Pancreas (tissue), 10 donors: ENCODE measurements at places on chromosomes 4 and X.
A peak's percentile ranks its signal among the peaks of the same experiment; 100 is the strongest.

- no peak overlapping the region for H3K27ac ChIP-seq
- H3K4me1 ChIP-seq: no peaks in the 10 kb centered on the region
- H3K36me3 ChIP-seq: no peaks in the 10 kb centered on the region
- H3K4me3 ChIP-seq: no peak overlapping the region
Observed at GRCh38 chr4:78688366-78688765, 87.8 kb upstream of the BMP2K start.

DNA sequence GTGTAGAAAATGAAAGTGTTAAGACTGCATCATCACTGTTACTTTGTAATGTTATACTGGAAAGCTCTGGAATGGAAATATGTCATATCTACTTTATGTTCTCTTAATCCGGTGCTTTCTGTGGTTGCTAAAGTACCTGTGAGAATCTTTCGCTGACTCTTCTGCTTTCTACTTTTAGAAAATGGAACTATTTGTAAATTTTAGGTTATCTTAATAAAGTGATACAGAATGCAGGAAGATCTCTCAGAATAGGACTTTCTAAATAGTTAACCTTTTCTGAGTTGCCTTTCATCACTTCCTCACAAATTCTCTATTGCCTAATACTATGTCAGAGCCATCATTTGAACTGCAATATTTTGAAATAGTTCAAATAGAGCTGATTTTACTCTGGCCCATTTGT is 69.3 kb downstream of the BMP2K start:
- H3K27ac ChIP-seq: no peak overlapping the region
- no peak overlapping the region for H3K4me3 ChIP-seq
- DNase-seq: no peak
- H3K4me1 ChIP-seq: no peaks in the 10 kb centered on the region

DNA sequence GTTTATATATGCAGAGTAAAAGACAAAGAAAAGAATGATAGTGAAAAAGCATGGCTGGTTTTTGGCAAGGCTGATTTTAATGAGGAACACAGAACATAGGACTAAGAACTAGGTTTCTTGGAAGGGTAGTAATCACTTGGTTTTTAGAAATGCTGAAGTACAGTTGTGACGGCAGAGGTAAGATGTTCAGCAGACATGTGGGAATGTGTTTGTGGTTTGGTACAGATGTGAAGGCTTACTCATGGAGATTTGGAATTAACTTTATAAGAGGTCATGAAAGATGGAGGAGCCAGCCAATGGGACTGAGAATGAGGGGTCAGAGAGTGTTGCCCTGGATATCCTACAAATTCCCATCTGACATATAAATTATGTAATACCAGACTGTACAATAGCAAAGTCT is 243.6 kb downstream of the NPFFR2 start:
- H3K36me3 ChIP-seq: no peaks in the 10 kb centered on the region
- no peaks in the 10 kb centered on the region for H3K4me1 ChIP-seq
- DNase-seq: no peak
- H3K27me3 ChIP-seq: no peaks in the 10 kb centered on the region
- H3K27ac ChIP-seq: no peak overlapping the region

DNA sequence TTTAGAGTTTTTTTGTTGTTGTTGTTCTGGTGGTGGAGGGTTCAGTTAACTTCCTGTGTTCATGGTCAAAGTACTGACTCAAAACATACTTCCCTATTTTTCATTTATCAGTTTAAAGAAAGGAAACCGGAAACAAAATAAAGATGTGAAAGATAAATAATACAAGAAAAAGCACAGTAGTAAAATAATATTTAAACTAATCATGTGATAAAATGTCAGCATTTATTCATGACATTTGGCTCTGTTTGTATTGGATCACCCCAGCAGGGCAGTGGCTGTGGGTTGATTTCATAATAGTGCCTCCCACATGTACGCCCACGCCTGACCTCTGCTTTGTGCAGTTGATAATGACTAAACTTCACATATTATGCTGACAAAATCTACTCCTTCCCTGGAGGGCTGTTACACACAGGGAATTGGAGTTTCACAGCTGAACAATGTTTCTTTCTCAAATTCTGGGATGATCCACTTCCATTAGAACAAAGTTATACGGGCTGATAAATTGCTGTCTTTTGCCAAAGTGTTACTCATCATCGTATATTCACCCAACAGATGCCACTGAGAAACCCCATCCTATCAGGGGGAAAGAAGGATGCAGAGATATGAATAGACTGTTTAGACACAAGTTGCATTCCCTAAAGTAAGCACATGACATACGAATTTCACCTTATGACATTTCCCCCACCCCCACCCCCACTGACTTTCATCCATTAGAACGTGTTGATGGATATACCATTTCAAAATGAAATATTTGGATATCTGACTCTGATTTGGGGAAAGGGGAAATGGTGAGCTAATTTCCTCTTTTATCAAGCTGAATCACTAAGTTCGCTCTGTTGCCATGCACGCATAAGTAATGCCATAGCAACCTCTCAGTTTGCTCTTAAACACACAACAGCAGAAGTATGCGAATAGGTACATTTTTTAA is 48.3 kb downstream of the AMELX start:
- DNase-seq: no peak
- H3K36me3 ChIP-seq: no peaks in the 10 kb centered on the region
- H3K4me1 ChIP-seq: no peaks in the 10 kb centered on the region
- H3K27me3 ChIP-seq: no peaks in the 10 kb centered on the region

DNA sequence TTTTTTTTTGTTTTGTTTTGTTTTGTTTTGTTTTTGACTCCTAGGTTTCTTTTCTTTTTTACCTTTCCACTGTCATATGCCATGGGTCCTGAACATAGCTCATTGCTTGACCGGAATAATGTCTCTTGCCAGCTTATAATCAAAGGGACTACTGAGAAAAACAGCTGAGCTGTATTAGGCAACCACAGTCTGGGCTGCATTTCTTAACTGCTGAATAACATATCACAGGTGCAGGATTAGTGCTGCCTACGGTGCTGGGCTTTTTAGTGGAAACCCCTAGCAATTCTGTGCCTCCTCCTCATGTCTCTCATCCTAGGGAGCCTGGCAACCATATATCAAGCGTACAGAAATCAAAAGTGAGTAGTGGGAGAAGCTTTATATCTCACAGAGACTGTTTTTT is 333.5 kb downstream of the BMPR1B start:
- H3K27ac ChIP-seq: no peak overlapping the region
- H3K4me3 ChIP-seq: no peak overlapping the region
- H3K27me3 ChIP-seq: no peaks in the 10 kb centered on the region
- DNase-seq: no peak
- no peaks in the 10 kb centered on the region for H3K4me1 ChIP-seq

- no peak for DNase-seq
- no peak overlapping the region for H3K4me3 ChIP-seq
- H3K27me3 ChIP-seq: no peaks in the 10 kb centered on the region
- no peak overlapping the region for H3K27ac ChIP-seq
- no peaks in the 10 kb centered on the region for H3K36me3 ChIP-seq
Observed at GRCh38 chr4:36399762-36400353, 118.4 kb downstream of the DTHD1 start.

GRCh38 chr4:101670897-101671296 is 119.6 kb upstream of the BANK1 start:
- no peaks in the 10 kb centered on the region for H3K4me1 ChIP-seq
- no peaks in the 10 kb centered on the region for H3K27me3 ChIP-seq
- DNase-seq: no peak
- no peak overlapping the region for H3K4me3 ChIP-seq
- H3K36me3 ChIP-seq: no peaks in the 10 kb centered on the region

DNA sequence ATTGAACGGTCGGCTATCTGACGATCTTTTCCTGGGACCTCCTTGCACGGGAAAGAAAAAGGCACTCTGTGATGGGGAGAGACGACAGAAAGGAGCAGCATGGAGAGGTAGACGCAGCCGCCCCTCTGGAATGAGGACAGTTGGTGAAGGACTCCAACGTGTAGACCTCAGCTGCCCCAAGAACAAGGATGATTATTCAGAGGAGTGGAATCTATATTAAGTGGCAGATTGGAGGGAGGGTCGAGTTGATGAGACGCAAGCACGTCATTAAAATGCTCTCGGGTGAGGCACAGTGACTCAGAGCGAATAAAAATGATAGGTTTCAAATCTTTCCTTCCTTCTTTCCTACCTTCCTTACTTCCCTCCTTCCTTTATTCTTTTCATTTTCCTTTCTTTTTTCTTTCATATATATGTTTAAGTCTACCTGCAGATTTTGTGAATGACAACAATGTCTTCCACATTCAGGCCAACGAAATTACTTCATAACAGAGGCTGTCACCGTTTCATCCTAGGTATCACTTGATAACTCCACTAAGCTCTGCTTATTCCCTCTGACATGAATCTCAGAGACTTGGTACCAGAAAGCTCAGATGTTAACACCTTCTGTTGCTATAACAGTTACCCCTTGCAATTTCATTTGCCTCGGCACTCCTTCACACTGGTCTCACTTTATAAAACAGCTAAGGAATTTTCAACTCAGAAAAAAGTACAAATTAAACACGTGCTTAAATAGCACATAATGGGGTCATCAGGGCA is 110.0 kb upstream of the PPARGC1A start:
- H3K4me3 ChIP-seq: no peak overlapping the region
- no peak overlapping the region for H3K27ac ChIP-seq
- DNase-seq: no peak
- no peaks in the 10 kb centered on the region for H3K27me3 ChIP-seq

DNA sequence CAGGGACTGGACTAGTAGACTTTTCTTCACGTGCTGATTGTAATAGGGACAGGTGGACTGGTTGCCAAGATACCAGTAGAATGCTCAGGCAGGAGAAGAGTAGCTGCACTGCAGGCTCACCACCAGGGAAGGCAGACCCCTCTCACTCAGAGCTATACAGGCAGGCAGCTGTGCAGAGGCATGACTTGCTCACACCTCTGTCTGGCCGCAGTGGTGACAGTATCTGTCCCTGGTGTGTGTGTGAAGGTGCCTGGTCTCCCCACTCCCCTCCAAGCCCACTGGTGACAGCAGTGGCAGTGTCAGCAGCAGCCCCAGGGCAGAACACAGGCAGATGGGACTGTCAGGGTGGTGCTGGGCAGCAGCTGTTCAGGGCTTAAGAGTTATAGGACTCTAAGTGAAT is 140.7 kb downstream of the RPS6KA6 start:
- no peak overlapping the region for H3K27ac ChIP-seq
- H3K27me3 ChIP-seq: peaks cover 5% of the 10 kb centered on the region
- DNase-seq: no peak
- no peak overlapping the region for H3K4me3 ChIP-seq

DNA sequence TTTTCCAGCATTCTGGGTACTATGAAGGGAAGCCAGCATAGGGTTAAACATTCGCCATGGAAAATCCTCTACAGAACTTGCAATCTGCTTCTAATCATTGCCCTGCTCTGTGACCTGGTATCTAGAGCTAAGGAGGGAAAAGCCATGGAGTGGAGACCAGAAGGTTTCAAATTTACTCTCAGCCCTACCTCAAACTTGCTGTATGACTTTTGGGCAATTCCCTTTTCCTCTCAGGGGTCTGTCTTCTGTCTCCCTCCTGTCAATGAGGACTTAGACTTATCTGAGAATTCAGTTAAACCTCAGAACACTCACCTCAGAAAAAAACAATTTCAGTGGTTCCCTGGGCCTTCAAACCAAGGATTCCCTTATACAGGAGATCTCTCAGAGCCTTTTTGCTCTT is 29.1 kb downstream of the ARHGEF9 start:
- no peaks in the 10 kb centered on the region for H3K36me3 ChIP-seq
- H3K27ac ChIP-seq: no peak overlapping the region
- DNase-seq: no peak
- no peak overlapping the region for H3K4me3 ChIP-seq
- H3K27me3 ChIP-seq: no peaks in the 10 kb centered on the region

GRCh38 chrX:70117738-70118137 is 15.5 kb upstream of the IGBP1 start:
- H3K4me1 ChIP-seq: no peaks in the 10 kb centered on the region
- H3K36me3 ChIP-seq: no peaks in the 10 kb centered on the region
- H3K4me3 ChIP-seq: no peak overlapping the region
- no peak overlapping the region for H3K27ac ChIP-seq

GRCh38 chr4:10670321-10670720 is 14.2 kb downstream of the CLNK start:
- no peaks in the 10 kb centered on the region for H3K27me3 ChIP-seq
- H3K36me3 ChIP-seq: no peaks in the 10 kb centered on the region
- no peak for DNase-seq
- no peaks in the 10 kb centered on the region for H3K4me1 ChIP-seq
- H3K27ac ChIP-seq: no peak overlapping the region
- H3K4me3 ChIP-seq: no peak overlapping the region

- no peak overlapping the region for H3K27ac ChIP-seq
- H3K4me3 ChIP-seq: no peak overlapping the region
- H3K36me3 ChIP-seq: no peaks in the 10 kb centered on the region
- H3K27me3 ChIP-seq: no peaks in the 10 kb centered on the region
- no peak for DNase-seq
- no peaks in the 10 kb centered on the region for H3K4me1 ChIP-seq
Observed at GRCh38 chrX:9948406-9948805, 18.8 kb upstream of the CLDN34 start.

DNA sequence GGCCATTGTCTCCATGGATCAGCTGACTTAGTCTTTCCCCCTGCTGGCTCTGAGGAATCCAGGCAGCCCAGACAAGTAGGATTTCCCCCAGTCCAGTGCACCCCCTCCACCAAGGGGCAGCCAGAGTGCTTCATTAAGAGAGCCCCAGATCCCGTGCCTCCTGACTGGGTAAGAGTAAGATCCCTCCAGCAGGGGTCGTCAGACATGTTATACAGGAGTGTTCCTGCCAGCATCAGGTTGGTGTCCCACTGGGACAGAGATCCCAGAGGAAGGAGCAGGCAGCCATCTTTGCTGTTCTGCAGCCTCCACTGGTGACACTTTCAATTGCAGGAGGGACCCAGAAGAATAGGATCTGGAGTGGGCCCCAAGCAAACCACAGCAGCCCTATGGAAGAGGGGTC is 29.0 kb upstream of the INPP4B start:
- no peaks in the 10 kb centered on the region for H3K27me3 ChIP-seq
- peak; percentile 20 for DNase-seq
- H3K4me3 ChIP-seq: no peak overlapping the region
- no peak overlapping the region for H3K27ac ChIP-seq
